NCI-H1105 treated with DMSO at 0.1 percent for 48 hours (cell line): ENCODE measurements at places on chromosomes 11 and 22.
A peak's percentile ranks its signal among the peaks of the same experiment; 100 is the strongest.

DNA sequence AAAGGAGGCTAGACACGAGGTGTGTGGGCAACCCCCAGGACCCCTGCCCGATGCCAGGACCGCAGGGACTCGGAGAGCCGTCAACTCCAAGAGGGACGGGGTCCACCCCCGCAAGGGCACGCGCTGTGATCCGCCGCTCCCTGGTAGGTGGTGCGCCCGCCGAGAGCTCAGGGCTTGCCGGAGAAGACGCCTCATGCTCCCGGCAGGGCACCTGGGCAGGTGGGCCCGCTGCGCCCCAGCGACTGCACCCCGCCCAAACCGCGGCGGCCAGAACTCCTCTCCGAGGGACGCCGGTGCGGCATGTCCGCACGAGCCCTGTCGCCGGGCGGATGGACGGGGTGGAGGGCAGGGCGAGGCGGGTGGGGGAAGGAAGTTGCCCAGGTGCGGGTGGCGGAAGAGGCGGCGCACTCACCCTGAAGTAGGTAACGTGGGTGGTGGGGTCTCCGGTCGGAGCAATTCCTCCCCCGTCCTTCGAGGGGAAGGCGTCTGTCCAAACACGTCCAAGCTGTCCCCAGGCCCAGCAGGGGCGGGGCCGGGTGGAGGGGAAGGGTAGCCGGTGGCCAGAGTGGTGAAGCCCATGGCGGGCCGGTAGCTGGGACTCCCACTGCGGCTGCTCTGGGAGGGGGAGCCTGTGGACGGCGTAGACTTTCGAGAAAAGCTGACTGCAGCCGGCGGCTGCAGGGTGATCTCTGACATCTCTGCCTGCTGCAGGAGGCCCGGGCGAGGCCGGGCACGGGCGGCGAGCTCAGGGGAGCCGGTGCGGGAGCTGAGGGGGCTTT is 37.2 kb downstream of the IGSF9B start:
- no peak for DNase-seq

GRCh38 chr11:37721485-37721884 is 1123.4 kb upstream of the RAG2 start:
- DNase-seq = no peak

- DNase-seq = no peak
Measured at GRCh38 chr11:20536784-20537183, 62.6 kb upstream of the SLC6A5 start.

DNA sequence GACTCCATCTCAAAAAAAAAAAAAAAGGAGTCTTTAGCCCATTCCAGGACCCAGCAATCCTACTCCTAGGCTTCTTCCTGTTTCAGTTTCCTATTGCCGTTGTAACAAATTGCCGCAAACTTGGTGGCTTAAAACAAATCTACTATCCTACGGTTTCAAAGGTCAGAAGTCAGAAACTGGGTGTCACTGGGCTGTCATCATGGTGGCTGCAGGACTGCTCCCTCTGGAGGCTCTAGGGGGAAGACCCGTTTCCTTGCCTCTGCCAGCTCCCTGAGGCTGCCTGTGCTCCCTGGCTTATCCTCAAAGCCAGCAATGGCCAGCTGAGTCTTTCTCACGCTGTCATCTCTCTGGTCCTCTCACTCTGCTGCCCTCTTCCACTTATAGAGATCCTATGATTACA is 8.7 kb upstream of the DAGLA start:
- DNase-seq = no peak

DNA sequence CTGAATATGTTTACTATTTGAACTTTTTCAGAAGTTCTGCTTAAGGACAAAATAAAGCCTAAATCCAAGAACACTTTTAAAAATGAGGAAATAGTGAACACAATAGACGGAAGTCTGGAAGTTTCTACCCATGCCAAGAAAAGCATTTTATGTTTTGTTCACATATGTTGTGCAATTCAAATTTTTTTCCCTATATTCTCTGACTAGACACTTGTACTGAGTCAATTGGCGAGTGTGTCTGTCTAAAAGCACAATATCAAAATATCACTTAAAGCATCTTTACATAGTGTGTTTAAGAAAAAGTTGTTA is 29.2 kb downstream of the INCENP start:
- DNase-seq = no peak

GRCh38 chr11:128956401-128957201 is 13.9 kb upstream of the TP53AIP1 start:
- DNase-seq = peak; percentile 90

DNA sequence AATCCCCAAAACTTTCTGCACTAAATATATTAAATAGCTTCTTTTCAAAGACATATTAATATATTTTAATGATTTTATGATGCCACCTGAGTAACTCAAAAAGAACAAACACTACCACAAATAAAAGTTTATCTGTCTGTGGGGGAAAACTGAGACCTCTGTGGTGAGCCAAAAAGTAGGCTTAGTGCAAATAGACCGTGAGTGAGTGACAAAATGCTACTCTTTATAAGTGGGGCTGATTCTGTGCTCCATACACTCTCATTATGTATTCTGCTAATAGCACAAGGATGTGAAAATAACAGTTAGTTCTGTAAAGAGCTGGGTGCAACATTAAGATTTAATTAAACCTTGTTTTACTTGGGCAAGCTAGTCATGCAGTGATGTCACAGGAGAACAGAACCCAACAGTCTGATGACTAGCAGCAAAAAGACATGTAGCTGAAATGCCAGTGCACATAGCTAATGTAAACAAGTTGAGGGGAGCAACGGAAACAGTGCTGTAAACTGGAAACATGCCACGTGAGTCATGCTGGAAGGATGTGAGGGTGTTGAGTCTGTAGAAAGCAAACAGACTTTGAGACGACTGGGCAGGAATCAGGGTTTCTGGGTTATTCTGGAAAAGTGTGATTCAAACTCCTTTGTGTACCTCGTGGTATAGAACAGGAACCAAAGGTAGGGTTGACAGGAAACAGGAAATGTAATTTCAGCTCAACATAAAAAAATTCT is 1130.4 kb downstream of the LRRC4C start:
- peak; percentile 46 for DNase-seq

- DNase-seq = no peak
Measured at GRCh38 chr11:36037031-36037430, 93.2 kb downstream of the LDLRAD3 start.

GRCh38 chr11:68327586-68328370 is 15.4 kb downstream of the LRP5 start:
- no peak for DNase-seq

DNA sequence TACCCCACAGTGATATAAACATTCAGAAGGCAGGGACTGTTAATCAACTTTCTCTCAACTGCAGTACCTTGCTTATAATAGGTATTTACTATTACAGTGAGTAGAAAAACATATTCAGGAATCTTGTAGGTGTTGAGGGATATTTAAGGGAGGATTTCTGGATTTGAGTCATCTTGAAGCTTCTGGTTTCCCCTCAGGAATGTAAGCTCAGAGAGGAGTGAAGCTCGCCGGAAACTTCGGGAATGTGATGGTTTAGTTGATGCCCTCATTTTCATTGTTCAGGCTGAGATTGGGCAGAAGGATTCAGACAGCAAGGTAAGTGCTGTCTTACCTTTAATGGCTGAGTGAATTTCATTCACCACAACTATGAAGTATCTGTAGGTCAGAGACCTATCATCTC is 42.9 kb downstream of the CTNND1 start:
- DNase-seq = no peak

GRCh38 chr11:75315439-75315805 is 36.0 kb downstream of the ARRB1 start:
- no peak for DNase-seq

- no peak for DNase-seq
Measured at GRCh38 chr11:34773211-34773610, 143.0 kb downstream of the APIP start.

DNA sequence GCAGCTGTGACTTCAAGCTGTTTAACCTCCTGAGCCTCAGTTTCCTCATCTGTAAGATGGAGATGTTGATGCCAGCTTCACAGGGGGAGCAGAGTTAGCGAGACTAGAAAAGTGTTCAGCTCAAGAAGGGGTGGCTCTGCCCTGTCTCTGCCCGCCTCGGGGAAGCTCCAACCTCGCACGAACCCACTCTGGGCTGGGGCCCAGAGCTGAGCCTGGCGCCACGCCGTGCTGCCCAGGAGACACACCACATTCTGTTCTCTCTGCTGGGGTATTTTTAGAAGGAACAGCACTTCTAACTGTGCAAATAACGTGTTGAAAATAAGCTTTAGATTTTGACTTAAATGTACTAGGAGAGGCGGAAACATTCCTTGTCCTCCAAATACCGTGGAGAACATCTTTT is 74.1 kb downstream of the PHF21B start:
- no peak for DNase-seq

- no peak for DNase-seq
Measured at GRCh38 chr11:117412176-117412575, 84.5 kb downstream of the CEP164 start.

DNA sequence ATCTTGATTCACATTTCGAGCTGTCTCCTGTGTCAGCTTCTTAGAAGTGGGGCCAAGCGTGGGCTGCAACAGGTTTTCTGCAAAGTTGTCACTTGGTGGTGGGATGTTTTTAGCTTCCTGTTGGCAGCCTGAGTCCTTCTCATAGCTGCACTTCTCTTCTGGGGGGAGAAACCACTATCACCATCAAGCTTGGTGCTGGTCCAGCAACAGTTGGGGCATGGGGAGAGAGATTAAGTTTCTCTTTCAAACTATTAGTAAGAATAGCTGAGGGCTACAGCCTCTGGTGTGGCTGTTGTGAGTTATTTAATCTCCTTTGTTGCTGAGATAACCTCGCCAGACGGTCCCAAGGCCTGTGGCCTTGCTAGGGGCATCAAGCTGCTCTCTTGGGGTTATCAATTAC is 123.3 kb upstream of the CRYBB3 start:
- DNase-seq = no peak

DNA sequence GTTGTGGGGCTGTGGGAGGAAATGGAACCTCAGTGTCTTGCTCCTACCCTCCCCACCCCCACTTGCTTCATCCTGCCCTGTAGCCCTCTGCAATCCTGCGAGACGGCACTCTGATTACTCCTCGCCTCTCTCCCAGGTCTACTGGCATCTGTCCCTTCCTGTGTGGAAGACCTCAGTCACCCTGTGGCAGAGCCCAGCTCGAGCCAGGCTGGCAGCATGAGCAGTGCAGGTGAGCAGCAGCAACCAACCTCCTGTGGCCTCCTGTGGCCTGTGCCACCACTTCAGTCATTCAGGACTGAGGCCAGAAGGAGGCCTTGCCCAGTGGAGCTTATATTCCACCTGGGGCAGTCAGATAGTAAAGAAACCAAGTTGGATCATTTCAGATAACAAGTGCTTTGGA is 14.7 kb upstream of the MAPK8IP1 start:
- no peak for DNase-seq
